Right atrium auricular region (tissue), 2 donors: ENCODE measurements at places on chromosomes 4 and X. TPM values are rescaled to one million over a fixed set of nuclear protein-coding genes. Genes with fewer than 3 reads are reported as not detected.

The DMD gene
- 111 TPM for total RNA-seq

The PPEF1 gene
- total RNA-seq = 1.1 TPM

The C4orf51 gene
- not detected for total RNA-seq

The CCDC110 gene
- 1.7 TPM for total RNA-seq

The AMBN gene
- not detected for total RNA-seq

The PRDM8 gene
- 2.2 TPM for total RNA-seq

The DKC1 gene
- 13.5 TPM for total RNA-seq

The AWAT2 gene
- not detected for total RNA-seq

The WNK3 gene
- 3.0 TPM for total RNA-seq

DNA sequence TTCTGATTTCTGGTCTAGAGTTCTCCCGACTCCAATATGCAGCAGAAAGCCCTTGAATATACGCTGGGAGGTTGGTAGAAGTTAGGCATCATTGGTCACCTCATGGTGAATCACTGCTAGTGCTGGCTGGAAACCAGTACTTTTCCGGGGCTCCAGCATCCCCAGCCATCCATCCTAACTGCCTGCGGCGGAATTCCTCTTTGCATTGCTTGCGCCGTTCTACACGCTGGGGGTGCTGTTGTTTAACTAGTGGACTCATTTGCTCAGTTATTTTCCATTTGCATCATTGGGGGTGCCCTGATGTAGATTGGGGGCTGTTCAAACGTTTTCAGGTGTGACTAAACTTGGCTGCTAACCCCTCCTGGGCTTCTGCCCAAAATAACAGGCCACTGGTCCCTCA, 23.3 kb upstream of the GPR50 start:
- no peak for DNase-seq
- H3K27ac ChIP-seq = no peak overlapping the region
- H3K4me3 ChIP-seq = no peak overlapping the region
- H3K4me1 ChIP-seq = no peaks in the 10 kb centered on the region

GRCh38 chr4:81675791-81676393, 204.2 kb upstream of the RASGEF1B start:
- no peaks in the 10 kb centered on the region for H3K36me3 ChIP-seq
- H3K4me1 ChIP-seq = no peaks in the 10 kb centered on the region
- no peak overlapping the region for H3K4me3 ChIP-seq
- no peaks in the 10 kb centered on the region for H3K27me3 ChIP-seq
- peak overlapping the region; percentile 18 for H3K27ac ChIP-seq
- DNase-seq = no peak

DNA sequence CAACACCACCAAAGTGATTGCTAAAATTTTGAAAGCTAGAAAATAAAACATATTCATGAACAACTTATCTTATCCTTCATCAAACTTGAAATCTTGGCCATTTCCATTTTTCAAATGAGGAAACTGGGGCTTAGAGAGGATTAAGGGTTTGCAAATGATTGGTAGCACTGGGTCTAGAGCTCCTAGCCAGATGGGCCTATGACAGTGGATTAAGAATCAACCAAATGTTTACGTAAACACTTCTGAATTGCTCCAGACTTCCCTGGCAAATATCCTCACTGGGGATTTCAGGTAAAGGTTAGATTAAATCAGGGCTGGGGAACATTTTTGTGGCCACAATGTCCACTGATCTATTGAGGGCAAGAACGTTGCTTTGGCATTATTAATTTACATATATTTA, 241.2 kb downstream of the ANK2 start:
- no peak for DNase-seq
- peaks cover 8% of the 10 kb centered on the region for H3K36me3 ChIP-seq
- H3K4me3 ChIP-seq = no peak overlapping the region

GRCh38 chr4:81211956-81212355, 3.1 kb downstream of the PRKG2 start:
- DNase-seq = no peak
- H3K27me3 ChIP-seq = no peaks in the 10 kb centered on the region

DNA sequence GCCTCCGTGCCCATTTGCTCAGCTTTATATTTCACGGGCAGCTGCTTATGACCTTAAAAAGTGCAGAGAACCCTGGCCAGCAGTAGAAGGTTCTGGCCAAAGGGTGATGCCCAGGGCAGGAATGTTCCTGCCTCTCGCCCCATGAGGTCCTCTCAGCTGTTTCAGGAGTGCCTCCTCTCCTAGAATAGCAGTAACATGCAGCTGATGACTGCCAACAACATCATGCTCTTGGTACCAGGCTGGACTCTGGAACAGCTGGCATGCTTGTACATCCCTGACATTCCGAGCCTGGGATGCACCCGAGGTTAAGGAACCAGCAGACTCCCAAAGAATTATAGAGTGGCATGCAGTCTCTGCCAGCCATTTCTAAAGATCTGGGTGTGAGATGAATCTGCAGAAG, 11.7 kb upstream of the TENM3 start:
- no peak overlapping the region for H3K27ac ChIP-seq
- H3K27me3 ChIP-seq = no peaks in the 10 kb centered on the region
- H3K4me3 ChIP-seq = no peak overlapping the region
- H3K36me3 ChIP-seq = no peaks in the 10 kb centered on the region
- no peaks in the 10 kb centered on the region for H3K4me1 ChIP-seq
- no peak for DNase-seq

GRCh38 chr4:65819192-65819591, 148.9 kb upstream of the EPHA5 start:
- H3K27ac ChIP-seq = no peak overlapping the region
- DNase-seq = no peak
- no peaks in the 10 kb centered on the region for H3K4me1 ChIP-seq
- H3K4me3 ChIP-seq = no peak overlapping the region
- no peaks in the 10 kb centered on the region for H3K36me3 ChIP-seq

GRCh38 chrX:41594634-41595033, 94.1 kb upstream of the GPR34 start:
- no peaks in the 10 kb centered on the region for H3K27me3 ChIP-seq
- H3K36me3 ChIP-seq = no peaks in the 10 kb centered on the region
- no peak for DNase-seq

DNA sequence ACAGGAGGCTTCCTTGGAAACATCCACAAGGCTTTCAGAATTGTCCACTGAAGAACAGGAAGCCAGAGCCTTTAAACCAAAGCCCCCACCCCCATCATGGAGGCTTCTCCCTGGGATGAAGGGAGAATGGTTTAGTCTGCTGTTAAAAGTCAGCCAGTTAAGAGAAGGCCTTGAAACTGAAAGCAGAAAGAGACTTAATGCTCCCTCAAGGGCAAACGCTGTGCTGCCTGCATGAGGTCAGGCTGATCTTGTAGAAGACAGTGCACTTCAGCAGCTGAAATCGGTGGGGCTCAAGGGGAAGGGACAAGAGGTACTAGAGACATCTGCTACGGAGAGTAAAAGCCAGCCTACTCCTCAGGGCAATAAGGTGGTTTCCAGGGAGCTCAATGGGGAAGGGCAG, 69.0 kb downstream of the HPRT1 start:
- H3K27me3 ChIP-seq = no peaks in the 10 kb centered on the region
- H3K4me3 ChIP-seq = no peak overlapping the region
- no peak overlapping the region for H3K27ac ChIP-seq
- H3K36me3 ChIP-seq = no peaks in the 10 kb centered on the region
- no peaks in the 10 kb centered on the region for H3K4me1 ChIP-seq

GRCh38 chr4:8117278-8117682, 41.3 kb downstream of the ABLIM2 start:
- peak overlapping the region; percentile 59 for H3K27ac ChIP-seq
- DNase-seq = no peak
- peaks cover 38% of the 10 kb centered on the region for H3K4me1 ChIP-seq
- no peaks in the 10 kb centered on the region for H3K36me3 ChIP-seq
- no peaks in the 10 kb centered on the region for H3K27me3 ChIP-seq

GRCh38 chrX:54747733-54748393, 50.2 kb downstream of the ITIH6 start:
- no peaks in the 10 kb centered on the region for H3K27me3 ChIP-seq
- no peak for DNase-seq
- H3K4me1 ChIP-seq = no peaks in the 10 kb centered on the region
- H3K27ac ChIP-seq = no peak overlapping the region

DNA sequence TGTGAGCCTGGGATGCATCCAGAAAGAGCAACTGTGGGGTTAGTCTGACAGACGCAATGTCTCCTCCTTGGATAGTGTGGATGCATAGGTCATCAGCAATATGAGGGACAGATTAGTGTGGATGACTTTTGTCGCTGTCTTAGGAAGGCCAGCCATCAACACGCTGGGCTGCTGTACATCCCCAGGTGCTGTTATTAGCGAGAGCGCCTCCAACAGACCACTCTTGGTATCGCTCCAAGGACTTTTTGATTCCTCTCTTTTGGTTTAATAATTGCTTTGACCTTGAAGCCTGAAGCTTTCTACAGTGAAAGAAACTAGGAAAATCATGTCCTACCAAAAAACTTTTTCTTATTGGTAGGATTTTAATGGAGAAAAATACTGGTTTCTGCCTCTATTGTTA, 76.7 kb downstream of the TMEM131L start:
- no peaks in the 10 kb centered on the region for H3K36me3 ChIP-seq
- no peaks in the 10 kb centered on the region for H3K27me3 ChIP-seq
- no peak overlapping the region for H3K4me3 ChIP-seq

- no peak overlapping the region for H3K4me3 ChIP-seq
- H3K27ac ChIP-seq = no peak overlapping the region
Observed at GRCh38 chrX:10769696-10770619, 149.6 kb upstream of the MID1 start.

DNA sequence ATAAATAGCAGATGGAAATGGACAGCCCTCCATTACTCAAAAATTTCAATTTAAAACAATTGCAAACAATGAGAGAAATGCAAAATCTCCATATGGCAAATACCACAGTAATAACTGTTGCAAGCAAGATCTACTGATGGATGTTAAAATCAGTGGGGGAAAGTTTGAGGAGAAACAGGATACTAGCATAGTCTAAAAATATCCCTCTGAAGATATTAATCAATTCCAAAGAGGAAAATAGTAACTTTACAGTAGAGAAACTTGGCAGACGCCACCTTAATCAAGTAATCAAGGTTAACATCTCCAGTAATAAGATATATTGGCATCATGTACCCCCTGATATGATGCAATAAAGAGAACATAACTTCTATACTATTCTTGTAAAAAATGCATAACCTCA, 344.8 kb downstream of the ZNF674 start:
- no peak overlapping the region for H3K4me3 ChIP-seq
- no peaks in the 10 kb centered on the region for H3K27me3 ChIP-seq
- no peaks in the 10 kb centered on the region for H3K4me1 ChIP-seq
- H3K36me3 ChIP-seq = no peaks in the 10 kb centered on the region
- DNase-seq = no peak

GRCh38 chr4:76022031-76022430, 1.3 kb downstream of the CXCL10 start:
- H3K4me3 ChIP-seq = no peak overlapping the region
- H3K27me3 ChIP-seq = no peaks in the 10 kb centered on the region
- H3K27ac ChIP-seq = no peak overlapping the region
- no peaks in the 10 kb centered on the region for H3K4me1 ChIP-seq
- H3K36me3 ChIP-seq = no peaks in the 10 kb centered on the region

- peak; percentile 66 for DNase-seq
- H3K4me3 ChIP-seq = peak overlapping the region; percentile 83
- peak overlapping the region; percentile 97 for H3K27ac ChIP-seq
Observed at GRCh38 chr4:6986072-6986780, 56.9 kb upstream of the TADA2B start.

GRCh38 chr4:170128219-170128804, 38.6 kb upstream of the AADAT start:
- no peak for DNase-seq
- no peaks in the 10 kb centered on the region for H3K36me3 ChIP-seq
- no peak overlapping the region for H3K4me3 ChIP-seq
- H3K27me3 ChIP-seq = no peaks in the 10 kb centered on the region
- H3K4me1 ChIP-seq = no peaks in the 10 kb centered on the region

DNA sequence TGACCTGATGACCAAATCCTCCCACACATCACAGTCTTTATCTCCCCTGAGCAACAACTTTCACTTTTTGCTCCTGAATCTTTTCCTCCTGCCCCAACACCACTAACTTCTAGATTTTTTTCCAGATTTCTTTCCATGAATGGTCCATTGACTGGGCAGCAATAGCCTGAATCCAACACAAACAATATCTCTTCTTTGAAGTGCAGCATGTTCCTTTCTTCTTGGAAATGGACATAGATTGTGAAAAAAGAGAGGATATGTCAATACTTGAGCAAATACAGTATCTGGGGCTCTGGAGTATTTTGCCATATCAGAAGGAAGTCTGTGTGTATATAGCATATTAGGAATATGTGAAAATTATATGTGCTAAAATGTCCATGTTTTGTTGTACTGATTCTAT, 55.2 kb downstream of the CDS1 start:
- no peak overlapping the region for H3K27ac ChIP-seq
- no peak for DNase-seq
- H3K4me1 ChIP-seq = no peaks in the 10 kb centered on the region

- H3K4me1 ChIP-seq = no peaks in the 10 kb centered on the region
- H3K27me3 ChIP-seq = no peaks in the 10 kb centered on the region
- DNase-seq = no peak
- H3K27ac ChIP-seq = peak overlapping the region; percentile 32
Observed at GRCh38 chr4:8272472-8273428, 3.2 kb downstream of the HTRA3 start.

GRCh38 chr4:83771113-83771705, 235.3 kb downstream of the GPAT3 start:
- H3K27me3 ChIP-seq = no peaks in the 10 kb centered on the region
- no peak overlapping the region for H3K4me3 ChIP-seq
- no peak overlapping the region for H3K27ac ChIP-seq

DNA sequence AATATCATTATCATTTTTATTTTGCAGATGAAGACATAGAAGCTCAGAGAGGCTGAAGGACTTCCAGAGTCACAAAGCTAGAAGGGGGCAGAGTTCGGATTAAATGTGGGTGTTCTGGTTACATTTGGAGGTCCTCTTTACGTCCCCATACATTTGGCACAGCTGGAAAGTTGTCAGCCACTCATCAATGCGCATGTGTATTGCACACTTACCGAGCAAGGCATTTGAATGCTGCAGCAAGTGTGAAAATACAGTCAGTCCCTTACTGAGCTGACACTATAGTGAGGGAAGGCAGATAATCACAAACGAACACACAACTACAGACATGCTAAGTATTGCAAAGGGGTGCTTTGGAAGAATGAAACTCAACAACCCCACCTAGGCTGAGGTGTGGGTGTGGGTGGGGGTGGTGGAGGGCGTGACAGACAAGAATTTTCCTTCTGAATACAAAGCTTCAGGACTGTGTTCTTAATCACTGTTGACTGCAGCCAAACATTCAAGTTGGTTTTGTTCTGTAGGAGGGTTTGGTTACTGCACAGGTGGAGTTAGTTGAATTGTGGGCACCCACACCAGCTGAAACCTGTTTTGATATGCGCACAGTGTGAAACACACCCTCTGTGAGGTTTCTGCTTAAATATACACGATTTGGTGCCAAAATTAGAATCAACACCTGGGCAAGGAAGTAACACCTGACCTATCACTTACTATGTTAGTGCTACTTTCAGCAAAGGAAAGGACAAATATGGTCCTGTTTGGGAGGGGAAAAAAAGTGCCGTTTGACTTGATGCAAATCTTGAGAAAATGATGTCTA, 72.4 kb downstream of the COQ2 start:
- no peak overlapping the region for H3K27ac ChIP-seq
- DNase-seq = no peak
- no peaks in the 10 kb centered on the region for H3K4me1 ChIP-seq
- H3K36me3 ChIP-seq = no peaks in the 10 kb centered on the region
- no peak overlapping the region for H3K4me3 ChIP-seq
- no peaks in the 10 kb centered on the region for H3K27me3 ChIP-seq
